ENCODE measurements at places on chromosomes 3 and 15. TPM values are rescaled to one million over a fixed set of nuclear protein-coding genes. Genes with fewer than 3 reads are reported as not detected.

Gene TRIM42
- total RNA-seq = not detected

Gene PRKAR2A
- total RNA-seq = 35.2 TPM

Gene MYL3
- total RNA-seq = not detected

Gene NUSAP1
- 28.5 TPM for total RNA-seq

Data from glomerular endothelial cell (primary cell).